Stimulated activated CD8-positive, alpha-beta memory T cell treated with anti-CD3 and anti-CD28 coated beads, Interleukin-7, amount 100 ng/mL, for 48 hours (primary cell): ENCODE measurements at places on chromosomes 1 and 21.

DNA sequence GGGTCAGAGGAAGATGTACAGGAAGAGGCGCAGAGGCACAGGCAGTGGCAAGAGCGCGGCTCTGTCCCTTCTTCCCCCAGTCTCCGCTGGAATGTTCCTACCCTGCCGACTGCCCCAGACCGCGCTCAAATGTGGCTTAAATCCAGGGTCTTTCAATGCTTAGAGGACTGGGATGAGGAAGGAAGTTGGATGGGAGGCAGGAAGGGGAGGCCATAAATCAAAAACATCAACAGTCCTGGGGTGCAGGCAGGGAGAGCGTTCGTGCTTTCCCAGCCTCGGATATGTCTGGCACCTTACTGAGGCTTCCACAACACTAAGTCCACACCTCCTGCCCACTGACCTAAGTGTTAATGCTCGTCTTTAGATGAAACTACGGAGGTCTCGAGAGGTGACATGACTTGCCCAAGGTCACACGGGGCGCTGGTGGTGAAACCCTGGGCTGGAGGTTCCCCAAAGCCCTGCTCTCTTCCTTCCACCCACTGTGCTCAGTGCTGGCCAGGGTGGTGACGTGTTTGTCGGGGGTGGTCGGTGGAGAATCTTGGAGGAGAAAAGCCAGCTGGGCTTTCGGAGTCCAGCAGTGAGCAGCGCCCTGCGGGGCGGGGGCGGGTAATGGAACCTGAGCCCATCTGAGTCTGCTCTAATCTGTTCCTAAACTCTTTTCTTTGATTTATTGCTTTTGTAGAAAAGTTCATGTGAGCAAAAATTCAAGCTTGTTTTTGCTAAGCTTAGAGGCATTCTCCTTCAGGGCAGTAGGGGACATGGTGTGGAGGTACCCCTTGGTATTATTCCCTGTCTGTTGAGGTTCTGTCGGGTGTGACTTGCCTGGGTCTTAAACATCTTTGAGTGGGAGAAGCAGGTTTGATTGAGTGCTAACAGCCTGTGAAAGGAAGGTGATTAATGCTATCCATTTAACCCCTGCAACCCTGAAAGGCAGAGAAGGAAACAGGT is 708 bp downstream of the CDA start:
- DNase-seq = no peak

DNA sequence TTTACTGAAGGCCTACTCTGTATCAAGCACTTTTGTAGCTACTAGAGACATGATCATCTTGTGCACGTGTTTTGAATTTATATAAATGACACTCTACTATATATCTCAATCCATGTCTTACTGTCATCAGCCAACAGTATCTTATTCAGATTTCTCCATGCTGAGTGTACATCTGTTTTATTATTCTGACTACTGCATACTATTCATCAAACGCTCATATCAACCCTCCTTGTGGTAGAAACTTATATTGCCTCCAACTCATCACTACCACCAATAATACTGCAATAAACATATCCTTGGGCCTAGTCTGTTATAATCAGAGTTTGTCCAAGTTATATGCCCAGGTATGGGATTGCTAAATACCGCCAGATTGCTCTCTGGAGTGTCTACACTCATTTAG is 81.6 kb upstream of the IRF2BP2 start:
- no peak for DNase-seq

DNA sequence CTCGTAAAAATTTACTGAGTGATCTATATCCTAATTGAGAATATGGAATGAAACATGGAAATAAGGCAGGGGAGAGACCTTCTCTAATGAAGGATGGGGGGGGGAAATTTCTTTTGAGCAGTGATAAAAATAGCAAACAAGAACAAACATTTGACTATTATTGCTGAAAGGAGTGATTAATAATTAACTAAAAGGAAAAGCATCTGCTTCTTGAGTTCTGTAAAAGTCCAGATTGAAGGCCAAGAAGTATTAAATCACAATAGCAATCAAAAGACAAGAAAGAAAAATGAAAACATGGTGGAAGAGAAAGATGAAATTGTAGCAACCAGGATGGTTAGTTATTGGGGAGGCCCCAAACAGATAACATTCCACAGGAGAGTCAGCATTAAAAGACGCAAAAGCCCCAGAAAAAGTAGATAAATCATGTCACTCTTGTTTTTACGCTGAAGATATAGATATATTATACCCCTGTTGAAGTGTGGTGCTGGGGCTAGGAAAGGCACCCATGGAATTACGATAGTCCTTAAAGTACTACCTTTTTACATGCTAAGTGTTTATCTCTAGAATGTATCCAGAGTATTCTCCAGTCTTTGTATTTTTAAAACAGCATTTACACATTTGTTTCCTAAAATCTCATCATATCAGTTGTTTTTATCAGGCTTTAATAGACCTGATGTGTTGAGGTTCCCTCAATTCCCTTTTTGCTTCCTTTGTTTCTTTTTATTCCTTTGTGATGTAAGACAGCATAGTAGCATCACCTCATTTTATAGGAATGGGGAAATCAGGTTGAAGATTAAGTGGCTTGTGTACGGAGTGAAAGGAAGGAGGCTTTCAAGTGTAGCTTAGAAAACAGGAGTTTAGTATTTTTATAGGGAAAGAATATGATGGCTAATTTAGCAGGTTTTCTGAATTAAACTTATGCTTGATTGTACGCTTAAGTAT is 28.9 kb downstream of the DISP1 start:
- DNase-seq = no peak

- no peak for DNase-seq
Observed at GRCh38 chr1:67792103-67792502, 41.2 kb downstream of the GNG12 start.

DNA sequence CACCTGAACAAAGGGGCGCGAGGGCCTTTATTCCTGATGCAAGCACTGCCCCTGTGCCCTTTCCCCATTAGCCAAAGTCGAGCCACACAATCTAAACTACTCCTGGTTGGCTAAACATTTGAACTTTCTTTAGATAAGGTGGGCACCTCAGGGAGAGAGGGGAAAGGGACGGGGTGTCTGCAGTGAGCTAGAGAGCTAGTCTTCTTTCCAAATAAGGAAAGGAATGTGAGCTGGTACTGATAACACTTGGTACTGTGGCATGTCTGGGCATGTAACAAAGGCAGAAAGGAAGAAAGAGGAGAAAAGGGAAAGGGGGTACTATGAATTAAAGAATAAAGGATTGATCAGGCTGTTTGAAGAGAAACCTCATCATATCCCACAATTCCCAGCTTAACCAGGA is 62.8 kb downstream of the OVGP1 start:
- no peak for DNase-seq

GRCh38 chr1:154622503-154623039 is 14.6 kb upstream of the ADAR start:
- DNase-seq = no peak

- no peak for DNase-seq
Observed at GRCh38 chr1:110482662-110483307, 31.8 kb downstream of the PROK1 start.

DNA sequence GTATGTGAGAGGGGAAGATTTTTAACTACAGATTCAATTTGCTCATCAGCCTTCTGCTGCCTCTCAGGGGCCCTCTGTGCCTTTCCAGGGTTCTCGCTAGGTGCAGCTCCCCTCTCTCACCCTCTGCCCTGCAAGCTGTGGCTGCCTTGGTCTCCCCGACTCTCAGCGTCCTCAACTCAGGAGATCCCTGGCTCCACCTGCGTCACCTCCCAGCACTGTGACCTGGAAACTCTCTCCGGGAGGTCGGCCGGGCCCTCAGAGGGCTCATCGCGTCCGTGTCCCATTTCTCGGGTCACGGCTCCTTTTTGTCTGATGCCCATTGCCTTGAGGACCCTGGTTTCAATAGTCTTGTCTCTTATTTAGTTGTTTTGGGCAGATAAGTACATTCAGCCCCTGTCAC is 63.5 kb upstream of the ADARB1 start:
- no peak for DNase-seq

DNA sequence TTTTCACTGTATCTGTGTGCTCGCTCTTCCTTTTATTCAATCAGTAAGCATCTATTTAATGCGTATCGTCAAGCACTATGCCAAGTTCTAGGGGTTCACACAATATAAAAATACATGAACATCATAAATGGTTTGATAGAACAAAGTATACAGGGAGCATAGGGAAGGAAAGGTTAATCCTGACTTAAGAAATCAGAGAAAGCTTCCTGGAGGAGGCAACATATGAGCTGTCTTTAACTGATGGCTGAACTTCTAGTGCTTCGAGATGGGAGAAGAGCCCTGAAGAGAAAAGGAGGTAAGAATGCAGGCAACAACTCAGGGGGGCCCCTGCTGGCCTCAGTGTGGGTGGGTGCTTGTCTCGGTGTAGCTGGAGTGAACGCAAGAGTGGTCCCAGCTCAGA is 63.6 kb upstream of the GALNT2 start:
- no peak for DNase-seq

DNA sequence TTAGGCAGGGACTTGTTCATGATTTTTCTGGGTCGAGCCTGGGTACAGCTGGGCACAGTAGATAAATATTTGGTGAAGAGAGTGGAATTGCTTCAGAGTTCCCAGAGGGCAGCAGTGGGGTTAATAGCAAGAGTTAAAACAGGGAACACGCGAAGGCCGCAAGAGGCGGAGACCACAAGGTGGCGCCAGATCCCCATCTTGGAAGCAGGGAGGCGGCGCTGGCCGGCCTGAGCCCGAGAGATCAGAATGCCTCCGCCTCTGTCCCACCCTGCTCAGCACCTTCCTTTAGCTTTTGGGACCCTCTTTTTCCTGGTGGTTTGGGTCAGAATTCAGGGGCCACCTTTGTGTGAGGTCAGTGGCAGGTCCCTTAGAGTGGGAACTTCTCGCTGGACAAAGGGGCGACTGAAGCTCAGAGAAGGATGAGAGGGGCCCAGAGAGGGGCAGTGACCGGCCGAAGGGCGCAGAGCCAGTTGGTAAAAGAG is 6.5 kb upstream of the PADI2 start:
- DNase-seq = peak; percentile 53

- DNase-seq = no peak
Observed at GRCh38 chr1:112517231-112517630, 8.5 kb downstream of the WNT2B start.

- no peak for DNase-seq
Observed at GRCh38 chr1:1198423-1199140, 7.8 kb downstream of the TNFRSF18 start.

GRCh38 chr21:17460094-17460493 is 52.7 kb upstream of the CXADR start:
- no peak for DNase-seq

GRCh38 chr1:27689423-27690173 is 17.6 kb upstream of the IFI6 start:
- DNase-seq = no peak

DNA sequence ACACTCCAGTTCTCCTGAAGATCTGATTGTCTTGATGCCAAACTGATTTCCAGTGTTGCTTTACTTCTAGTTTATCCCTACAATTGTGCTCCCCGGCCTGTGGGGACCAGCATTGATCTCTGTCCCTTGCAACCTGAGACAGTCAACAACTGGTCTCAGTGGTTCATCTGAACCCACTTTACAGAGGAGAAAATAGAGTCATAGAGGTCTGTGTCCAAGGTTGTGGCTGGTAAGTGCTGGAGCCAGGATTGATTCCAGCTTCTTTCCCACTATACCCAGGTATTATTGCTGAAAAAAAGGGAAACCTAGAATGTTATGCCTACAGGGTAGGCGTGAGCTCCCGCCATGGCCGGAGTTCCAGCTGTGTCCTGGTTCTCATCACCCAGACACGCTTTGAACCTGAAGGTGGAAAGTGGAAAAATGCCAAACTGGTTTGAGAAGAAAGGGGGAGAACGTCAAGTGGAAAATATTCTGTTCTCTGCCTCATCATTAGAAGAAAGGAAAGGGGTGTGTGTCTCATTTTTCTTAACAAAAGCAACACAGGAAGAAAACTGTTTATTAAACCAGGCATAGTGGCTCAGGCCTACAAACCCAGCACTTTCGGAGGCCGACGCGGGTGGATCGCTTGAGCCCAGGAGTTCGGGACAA is 60.7 kb upstream of the ITPKB start:
- no peak for DNase-seq

GRCh38 chr1:94884507-94884906 is 42.4 kb downstream of the CNN3 start:
- no peak for DNase-seq

DNA sequence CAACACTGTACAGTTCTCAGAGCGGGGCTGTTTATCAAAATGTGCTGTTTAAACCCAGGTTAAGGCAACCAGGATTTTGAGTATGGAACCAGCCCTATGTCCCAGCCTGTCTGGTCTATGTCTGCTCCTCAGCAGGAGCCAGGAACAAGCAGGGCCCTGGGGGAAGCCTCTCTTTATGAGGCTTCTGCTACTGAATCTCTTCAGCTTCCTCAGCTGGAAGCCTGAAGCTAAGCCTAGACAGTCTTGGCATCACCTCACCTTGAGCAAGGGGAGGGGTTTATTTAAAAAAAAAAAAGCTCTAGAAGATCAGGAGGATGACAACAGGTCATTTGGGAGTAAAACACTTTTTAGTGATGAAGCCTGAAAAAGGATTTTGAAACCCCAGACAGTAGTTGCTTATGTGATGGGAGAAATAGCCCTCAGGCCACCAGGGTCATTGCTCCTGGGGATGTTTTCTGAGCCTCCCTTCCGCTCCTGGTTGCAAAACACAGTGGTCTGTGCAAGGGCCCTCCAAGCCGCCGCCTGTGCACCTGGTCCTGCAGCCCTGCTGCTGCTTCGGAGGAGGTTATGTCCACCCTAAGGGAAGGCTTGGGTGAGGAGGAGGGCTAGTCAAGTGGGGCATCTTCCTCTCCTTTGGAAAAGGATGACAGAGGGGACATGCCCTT is 21.8 kb upstream of the GRHL3 start:
- DNase-seq = no peak

DNA sequence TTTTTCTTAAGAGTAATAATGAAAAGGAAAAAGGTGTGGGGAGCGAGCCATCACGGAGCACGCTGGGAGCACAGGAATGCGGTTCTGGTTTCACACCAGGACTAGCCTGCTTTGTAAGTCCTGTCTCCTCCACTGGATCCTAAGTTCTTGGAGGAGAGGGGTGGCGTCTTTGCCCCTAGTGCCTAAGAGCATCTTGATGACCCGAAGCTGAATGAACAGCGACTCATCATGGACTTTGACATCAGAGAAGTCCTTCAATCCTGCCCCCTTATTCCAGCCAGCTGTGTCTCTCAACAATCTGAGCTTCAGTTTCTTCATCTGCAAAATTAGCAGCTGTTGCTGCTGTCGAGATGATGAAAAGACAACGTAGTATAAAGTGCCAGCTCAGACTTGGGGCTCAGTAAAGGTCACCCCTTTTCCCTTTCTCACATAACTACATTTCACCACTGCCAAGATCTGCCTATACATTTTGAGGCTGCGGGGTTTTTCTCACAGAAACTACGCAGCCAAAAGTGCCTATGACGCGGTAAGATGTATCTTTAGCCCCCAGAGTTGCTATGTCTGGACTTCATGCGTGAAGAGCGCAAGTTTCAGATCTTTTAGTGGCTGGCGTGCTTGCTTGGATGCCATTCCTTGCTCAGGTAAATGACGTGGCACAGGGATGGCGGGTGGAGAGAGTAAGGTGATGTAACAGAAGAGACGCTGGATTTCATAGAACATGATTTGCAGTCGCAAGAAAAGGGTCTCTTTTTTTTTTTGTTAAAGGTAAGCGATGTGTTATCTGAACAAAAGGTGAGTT is 4.9 kb upstream of the PRDM2 start:
- no peak for DNase-seq
